ENCODE measurements at places on chromosomes 5 and 9.

DNA sequence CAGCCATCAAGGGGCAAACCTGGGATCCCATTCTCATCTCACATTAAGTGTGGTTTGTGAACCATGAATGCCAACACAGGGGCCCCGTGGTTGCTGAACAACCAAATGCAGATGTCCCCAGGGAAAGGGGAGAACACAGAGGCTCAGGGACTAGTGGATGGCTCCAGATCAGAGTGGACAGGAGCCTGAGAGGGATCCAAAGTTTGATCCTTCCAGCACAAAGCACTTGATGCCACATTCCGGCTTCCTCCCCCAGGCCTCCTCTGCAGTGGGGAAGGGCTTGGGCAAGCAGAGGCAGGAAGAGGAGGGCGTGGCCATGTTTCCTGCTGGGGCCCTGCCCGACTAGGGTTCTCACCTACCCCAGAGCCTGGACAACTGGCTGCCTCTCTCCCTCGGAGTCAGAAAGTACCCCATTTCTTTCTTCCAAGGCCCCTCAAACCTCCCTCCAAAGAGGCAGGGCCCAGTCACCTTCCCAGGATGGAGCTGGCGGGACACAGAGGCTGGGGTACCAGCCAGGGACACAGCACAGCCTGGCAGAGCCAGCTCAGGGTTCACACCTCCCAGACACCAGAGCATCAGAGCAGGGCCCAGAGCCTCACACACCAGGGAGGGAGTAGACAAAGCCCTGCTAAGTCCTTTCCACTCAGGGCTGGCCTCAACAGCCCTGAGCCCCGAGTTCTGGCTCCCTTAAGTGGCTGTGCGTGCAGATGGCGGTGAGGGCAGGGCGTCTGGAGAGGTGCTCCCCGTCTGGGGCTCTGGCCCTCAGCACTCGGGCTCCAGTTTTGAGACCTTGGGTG is 4.3 kb upstream of the RNF44 start:
- DNase-seq = no peak

GRCh38 chr5:55363856-55364255 is 56.1 kb downstream of the MTREX start:
- no peak for DNase-seq

DNA sequence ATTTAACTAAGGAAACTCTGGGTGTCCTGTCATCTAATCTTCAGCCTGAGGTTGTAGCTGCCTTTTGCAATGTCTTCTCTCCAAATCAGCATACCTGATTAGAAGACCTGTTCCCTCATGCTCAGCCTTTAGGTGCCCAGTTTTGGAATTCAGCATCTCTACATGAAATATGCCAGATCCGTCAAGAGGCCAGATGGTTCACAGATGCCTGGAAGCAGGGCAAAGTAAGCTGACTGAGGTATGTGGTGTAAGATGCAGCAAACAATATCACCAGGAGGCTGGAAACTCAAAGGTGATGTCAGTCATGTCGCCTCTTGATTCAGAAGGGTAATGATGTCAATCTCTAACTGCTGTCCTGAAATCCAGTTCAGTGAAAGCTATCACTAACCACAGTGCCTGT is 324.4 kb downstream of the PRELID2 start:
- DNase-seq = no peak

DNA sequence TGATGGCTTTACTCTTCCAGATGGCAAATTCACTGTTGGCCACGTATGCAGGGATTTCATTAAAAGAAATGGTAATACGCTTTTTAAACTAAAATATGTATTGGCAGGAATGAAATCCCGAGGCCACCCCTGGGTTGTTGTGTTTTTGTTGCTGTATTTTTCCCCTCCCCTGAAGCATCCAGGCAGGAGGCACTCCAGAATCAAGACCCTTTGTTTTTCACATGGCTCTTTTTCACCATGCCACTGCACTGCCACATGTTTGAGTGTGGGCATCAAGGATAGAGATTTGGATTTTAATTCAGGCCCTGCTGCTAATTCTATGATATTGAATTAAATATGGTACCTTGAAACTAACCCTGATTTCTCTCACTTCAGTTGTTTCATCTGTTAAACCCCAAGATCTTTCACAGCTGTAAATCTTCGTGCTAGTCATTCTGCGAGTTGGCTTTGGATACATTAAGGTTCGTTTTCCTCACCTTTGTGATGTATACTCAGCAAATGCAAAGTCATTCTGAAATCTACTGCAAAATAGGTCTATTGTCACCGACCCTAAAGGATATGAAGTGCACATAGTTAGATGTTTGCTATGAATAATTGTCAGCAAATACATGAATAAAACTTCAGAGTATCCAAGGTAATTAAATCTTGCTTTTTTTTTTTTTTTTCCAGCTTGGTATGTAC is 533.4 kb downstream of the PTPRD start:
- no peak for DNase-seq

DNA sequence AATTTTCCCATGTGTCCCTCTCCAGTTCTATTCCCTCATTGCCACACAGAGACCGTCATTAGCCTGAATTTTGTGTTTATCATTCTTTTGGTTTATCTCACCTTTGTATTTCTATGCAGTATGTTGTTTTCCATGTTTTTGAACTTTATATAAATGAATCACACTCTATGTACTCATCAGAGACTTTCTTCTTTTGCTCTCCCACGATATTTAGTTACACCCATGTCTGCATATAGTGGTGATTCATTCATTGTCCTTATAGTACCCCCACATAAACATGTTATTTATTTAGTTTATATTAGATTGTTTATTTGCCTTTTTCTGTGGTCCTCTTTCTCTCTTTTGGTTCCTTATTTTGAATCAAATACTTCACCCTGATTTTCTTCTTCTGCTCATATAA is 199.7 kb downstream of the FSTL4 start:
- no peak for DNase-seq

DNA sequence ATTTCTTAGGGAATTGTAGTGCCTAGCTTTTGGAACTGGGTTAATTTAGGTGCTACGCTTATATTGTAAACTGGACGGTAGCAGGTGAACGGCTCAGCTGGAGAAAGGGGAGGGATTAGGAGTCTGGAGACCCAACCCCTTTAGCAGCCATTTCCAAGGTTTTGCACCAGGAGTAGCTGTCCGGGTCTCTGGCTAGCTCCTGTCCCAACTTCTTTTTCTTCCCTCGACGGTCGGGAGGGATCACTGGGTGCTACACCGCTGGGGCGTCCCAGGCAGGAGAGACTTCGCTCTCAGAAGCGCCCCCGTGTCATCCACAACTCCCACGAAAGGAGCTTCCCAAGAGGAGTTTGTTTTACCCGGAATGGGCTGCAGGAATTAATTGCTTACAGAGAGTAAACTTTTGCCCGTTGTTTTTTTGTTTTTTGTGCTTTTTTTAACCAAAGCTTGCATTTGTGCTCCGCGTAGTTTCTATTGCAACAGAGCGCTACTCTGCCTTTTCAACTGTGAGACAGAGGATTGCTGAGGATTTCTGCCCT is 1640.9 kb upstream of the C9orf72 start:
- no peak for DNase-seq

- DNase-seq = no peak
Measured at GRCh38 chr5:122073864-122074263, 4.2 kb downstream of the LOX start.

DNA sequence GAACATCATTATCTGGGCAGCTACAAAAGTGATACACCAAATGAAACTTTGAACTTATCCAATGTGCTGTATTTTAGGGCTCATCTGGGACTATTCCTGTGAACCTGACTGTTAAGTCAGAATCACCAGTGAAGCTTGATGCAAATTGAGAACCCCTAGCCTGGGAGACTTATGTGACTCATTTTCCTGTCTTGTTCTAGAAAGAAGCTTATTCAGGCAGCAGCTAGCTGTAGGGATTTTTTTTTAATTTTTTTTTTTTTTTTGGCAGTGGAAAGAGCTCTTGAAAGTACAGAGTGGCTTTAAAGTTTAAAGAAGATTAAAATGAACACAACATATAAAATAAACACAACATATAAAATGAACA is 81.1 kb upstream of the TNFAIP8 start:
- DNase-seq = no peak

DNA sequence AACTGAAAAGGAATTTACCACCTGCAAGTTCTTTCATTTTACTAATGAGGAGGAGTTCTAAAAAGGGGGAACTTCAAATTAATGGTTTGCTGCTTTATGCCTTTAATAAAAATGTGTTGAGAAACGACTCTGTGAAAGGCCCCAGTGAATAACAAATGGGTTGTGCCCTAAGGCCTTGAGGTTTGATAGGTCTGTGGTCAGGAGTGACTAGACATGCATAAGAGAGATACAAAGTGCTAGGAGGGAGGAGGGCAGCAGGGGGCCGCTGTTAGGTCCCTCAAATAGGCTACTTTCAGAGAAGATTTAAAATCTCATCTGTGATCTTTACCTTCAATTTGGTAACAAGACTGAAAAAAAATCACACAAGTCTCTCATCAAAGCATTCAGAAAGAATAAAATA is 58.3 kb downstream of the FAM81B start:
- DNase-seq = no peak

DNA sequence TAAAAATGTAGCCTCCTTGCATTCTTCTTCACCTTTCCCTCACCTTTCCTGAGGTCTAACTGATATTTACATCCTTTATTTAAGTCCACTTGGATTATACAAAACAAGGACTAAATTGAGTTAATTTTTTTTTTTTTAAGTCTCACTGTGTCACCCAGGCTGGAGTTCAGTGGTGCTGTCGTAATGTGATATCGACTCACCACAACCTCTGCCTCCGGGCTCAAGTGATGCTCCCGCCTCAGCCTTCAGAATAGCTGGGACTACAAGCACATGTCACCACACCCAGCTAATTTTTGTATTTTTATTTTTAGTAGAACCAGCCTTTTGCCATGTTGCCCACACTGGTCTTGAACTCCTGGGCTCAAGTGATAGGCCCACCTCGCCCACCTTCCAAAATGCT is 195.3 kb downstream of the BNC2 start:
- DNase-seq = no peak

- no peak for DNase-seq
Measured at GRCh38 chr5:131581702-131582101, 53.3 kb downstream of the RAPGEF6 start.

GRCh38 chr9:8821910-8822666 is 1022.5 kb upstream of the DMAC1 start:
- DNase-seq = no peak

DNA sequence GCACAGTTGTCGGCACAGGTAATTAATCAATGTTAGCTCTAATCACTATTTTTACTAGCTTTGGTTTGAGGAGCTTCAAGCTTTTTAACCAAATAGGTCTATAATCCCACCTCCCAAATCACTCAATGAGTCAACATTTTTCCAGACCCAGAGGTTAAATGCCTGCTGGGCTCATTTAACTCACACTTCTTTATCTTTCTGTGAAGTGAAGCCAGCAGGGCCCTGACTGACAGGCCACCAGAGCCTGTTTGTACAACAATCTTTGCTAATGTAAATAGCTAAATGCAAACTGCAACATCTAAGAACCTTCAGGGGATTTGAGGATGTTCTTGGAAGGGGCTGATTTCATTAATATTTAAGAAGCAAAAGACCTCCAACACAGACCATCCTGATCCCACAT is 98.4 kb upstream of the NREP start:
- peak; percentile 58 for DNase-seq

- no peak for DNase-seq
Measured at GRCh38 chr9:72949244-72949582, 3.6 kb downstream of the ALDH1A1 start.
